Activated T-cell treated with anti-CD3 and anti-CD28 coated beads, Interleukin-2, amount 50 U/mL, for 4 hours (primary cell): ENCODE measurements at places on chromosomes 5 and 9. TPM values are rescaled to one million over a fixed set of nuclear protein-coding genes. Genes with fewer than 3 reads are reported as not detected.

- DNase-seq: peak; percentile 28
These were observed 744 bp downstream of the TARS1 start for GRCh38 chr5:33441241-33442177.

EFNA5 gene
- total RNA-seq: 0.24 TPM

ANGPTL2 gene
- not detected for total RNA-seq

SPATA31C1 gene
- total RNA-seq: not detected

LCP2 gene
- total RNA-seq: 132 TPM

C5orf58 gene
- not detected for total RNA-seq
